ENCODE measurements at places on chromosomes 2 and 18.

DNA sequence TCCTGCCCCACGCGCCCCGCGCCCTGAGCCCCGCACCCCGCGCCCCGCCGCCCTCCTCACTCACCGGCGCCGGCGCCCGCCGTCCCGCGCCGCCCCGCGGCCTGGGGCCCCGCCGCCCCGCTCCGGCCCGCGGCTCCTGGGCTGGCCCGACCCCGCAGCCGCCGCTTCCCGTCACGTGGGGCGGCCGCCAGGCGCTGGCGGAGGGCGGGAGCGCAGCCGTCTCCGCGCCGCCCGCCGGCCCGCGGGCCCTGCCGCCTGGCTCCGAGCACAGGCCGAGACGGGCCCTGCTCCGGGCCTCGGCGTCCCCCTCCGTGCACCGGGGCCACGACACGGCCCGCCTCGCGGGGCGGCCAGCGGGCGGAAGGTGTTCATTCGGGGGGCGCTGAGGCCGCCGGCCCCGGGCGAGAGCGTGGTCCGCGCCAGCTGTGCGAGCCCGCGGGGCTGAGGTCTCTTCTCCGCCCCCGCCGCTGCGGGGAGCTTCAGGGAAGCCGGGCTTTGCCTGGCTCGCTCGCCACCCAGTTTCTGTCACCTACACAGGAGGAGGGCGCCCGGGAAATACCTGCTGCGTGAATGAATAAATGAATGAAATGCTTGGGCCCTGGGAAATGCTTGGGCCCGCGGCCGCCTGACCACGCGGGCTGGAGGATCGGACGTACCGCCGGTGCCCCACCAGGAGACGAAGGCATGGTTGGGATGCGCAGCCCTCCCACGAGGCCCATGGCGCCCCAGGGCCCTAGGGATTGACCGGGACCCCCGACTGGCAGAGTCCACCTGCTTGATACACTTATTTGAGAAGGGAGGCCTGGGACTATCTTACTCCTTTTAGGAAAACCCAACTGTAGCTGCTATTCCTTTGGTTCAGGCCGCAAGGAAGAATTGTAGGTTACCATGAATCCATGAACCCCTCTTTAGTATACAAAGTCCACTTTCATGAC lies at the start of gene TGFBRAP1:
TGFBRAP1 (minus strand) TSS at position 175 of the 935 bp plus-strand sequence. CDS start 21,434 bp downstream, outside the sequence.
- peak; percentile 41 for DNase-seq

GRCh38 chr2:86038291-86039081 lies 67.2 kb downstream of the POLR1A start:
- DNase-seq, result peak; percentile 43

GRCh38 chr2:24317491-24317920 lies 42.8 kb downstream of the ITSN2 start:
- no peak for DNase-seq

DNA sequence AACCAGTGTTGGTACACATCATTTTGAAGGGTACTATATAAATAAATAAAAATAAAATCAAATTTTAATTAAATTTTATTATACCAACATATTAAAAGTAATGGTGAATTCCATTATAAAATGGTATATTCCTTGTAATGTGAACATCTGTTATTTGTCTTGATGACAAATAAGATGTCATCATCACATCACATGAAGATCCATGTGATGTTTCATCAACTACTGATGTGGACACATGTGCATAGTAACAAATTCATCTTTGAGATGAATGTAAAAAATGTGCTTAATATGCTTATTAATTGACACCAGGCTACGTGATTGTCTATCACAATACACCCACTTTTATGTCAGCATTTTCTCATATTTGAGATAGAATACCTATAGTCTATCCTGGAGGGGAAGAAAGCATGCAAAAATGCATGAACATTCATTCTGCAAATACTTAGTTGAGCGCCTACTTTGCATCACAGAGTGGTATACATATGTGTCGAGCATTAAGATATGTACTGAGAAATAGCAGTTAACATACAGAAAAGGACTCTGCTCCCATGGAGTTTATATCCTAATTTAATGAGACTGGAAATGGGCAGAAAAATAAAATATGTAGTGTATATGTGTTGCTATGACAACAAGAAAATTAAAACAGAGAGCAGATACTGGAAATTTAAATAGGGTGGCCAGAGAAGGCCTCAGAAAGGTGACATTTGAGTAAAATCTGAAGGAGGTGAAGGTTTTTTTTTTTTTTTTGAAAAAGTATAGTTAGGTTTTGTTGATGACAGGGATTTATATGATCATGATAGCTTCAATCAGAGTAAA lies 281.1 kb downstream of the ARHGAP15 start:
- no peak for DNase-seq

DNA sequence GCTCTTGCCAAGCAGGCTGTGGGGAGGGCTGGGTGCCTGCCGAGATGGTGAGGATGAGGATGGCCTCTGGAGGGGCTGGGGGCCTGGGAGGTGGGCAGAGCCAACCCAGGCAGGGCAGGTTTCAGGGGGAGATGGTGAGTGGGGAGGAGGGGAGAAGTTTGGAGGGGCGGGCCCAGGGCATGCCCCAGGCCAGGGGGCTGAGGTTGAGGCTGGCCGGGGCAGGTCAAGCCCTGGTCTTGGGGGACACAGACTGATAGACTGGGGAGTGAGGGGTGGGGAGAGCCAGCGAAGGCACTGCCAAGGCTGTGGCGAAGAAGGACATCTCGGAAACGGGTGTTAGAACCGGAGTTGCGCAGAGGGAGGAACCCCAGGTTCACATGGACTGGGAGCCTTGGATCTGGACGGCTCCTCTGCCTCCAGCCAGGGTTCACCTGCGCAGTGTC lies 12.6 kb downstream of the CAPN10 start:
- DNase-seq, result no peak
